ENCODE measurements at places on chromosomes 16 and 17. TPM values are rescaled to one million over a fixed set of nuclear protein-coding genes. Genes with fewer than 3 reads are reported as not detected.

- no peak for DNase-seq
These were observed 15.4 kb downstream of the HS3ST3B1 start for GRCh38 chr17:14316126-14316832.

GRCh38 chr16:649631-650030, 466 bp downstream of the WDR90 start:
- DNase-seq, result no peak

PRR15L gene
- total RNA-seq, result not detected

GRCh38 chr16:11844499-11844898, 6.8 kb downstream of the RSL1D1 start:
- no peak for DNase-seq

- no peak for DNase-seq
These were observed 288.4 kb downstream of the IRX3 start for GRCh38 chr16:53998024-53998810.

DNA sequence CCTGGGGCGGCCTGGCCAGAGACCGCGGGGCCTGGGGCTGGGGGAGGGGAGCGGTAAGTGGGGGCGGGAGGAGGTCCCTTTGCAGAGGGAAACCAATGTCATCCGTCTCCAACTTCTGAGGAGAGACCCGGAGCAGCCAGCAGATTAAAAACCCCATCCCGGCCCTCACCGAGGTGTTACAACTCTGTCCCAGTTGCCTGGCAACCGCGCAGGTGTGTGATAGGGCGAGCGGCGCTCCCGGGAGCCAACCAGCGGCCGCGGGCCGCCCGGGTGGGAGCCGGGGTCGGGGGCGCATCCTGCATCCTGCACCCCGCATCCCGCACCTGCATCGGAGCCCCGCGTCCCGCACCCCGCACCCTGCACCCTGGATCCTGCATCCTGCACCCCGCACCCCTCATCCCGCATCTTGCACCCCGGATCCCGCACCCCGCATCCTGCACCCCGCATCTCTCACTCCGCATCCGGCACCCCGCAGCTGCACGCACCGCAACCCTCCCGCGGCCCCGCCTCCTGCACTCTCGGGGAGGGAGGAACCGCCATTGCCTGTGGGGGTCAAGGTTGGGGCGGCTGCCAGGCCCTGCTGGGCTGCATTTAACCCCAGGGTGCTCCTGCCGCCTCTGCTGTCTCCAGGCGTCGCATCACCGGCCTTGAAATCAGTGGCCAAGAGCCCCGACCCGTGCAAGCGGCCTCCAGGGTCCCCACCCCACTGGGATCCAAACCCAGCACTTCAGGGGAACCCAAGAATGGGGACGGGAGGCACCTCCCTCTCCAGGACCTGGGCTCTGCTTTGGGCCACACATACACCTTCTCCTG, 47.3 kb downstream of the RTN4RL1 start:
- DNase-seq, result no peak

CLDN7 gene
- not detected for total RNA-seq

- no peak for DNase-seq
These were observed 1.7 kb upstream of the MSRB1 start for GRCh38 chr16:1944612-1945199.

- no peak for DNase-seq
These were observed 120.9 kb downstream of the PRKCA start for GRCh38 chr17:66423056-66423955.

- DNase-seq, result no peak
These were observed 62.1 kb downstream of the CRISPLD2 start for GRCh38 chr16:84881702-84882521.

ODAD4 gene
- total RNA-seq, result not detected

Measured in ascending aorta (tissue), 2 donors.